ENCODE measurements at places on chromosomes 11 and 22.
A peak's percentile ranks its signal among the peaks of the same experiment; 100 is the strongest.

DNA sequence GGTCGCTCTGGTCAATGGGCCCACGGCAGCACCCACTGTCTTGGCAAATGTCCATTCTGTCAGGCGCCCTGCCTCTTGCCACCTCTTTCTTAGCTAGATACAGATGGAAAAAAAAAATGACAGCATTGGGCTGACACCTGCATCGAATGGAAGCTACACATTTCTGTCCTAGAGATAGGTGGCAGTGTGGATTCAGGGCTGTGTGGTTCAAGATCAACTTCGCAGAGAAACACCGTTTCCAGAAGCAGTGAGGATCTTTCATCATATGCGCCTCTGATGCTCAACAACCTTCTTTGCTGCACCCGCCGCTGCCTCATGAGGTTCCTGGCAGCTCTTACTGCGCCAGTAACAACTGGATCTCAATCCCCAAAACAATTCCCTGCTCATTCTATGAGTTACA lies 236.3 kb downstream of the KIRREL3 start:
- no peak for DNase-seq

GRCh38 chr11:64056213-64056785 lies 20.6 kb downstream of the FLRT1 start:
- DNase-seq, result no peak

DNA sequence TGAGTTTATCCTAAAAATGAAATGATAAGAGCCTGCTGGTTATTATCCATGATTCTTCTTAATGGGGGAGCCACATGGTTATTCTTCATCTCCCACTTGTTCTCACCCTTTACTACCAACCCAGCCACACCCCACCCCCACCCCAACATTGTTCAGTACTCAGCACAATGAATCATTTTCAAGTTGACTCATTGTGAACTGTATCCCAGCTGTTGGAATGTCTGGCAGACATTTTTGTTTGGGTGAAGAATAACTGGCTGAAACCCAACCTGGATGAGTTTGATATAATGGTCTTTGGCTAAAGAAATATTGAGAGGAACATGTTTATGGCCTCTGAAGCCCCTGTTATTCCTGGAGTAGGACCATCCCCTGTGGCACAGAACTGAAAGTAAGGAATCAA lies 136.2 kb downstream of the ELP4 start:
- DNase-seq, result no peak

DNA sequence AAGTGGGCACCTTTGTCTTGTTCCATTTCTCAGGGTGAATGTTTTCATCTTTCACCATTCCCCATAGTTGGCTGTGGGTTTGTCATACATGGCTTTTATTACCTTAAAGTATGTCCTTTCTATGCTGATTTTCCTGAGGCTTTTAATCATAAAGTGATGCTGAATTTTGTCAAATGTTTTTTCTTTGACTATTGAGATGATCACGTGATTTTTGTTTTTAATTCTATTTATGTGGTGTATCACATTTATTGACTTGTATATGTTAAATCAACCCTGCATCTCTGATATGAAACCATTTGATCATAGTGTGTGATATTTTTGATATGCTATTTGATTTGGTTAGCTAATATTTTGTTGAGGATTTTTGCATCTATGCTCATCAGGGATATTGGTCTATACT lies 216.4 kb upstream of the FAT3 start:
- DNase-seq, result no peak

GRCh38 chr11:46296528-46297448 lies 19.3 kb downstream of the CREB3L1 start:
- DNase-seq, result no peak

DNA sequence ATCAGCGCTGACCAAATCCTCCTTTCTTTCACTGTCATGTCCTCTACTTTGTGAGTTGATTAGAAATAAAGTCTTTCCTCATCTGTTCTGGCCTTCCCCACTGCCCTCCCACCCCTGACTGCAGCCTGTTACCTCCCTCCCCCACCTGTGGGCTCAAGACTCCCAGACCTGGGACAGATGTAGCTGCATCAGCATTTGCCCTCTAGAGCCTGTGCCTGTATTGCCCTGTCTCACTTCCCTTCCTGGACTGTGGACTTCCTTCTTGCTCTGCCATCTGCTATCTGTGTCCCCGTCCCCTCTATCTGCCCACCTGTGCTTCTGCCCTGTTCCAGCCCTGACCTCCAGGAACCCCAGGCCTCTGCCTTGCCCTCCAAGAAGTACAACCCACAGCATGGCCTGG lies 122.5 kb downstream of the GALNT18 start:
- DNase-seq, result no peak

- DNase-seq, result no peak
These were observed 36.9 kb downstream of the UBASH3B start for GRCh38 chr11:122692444-122692843.

DNA sequence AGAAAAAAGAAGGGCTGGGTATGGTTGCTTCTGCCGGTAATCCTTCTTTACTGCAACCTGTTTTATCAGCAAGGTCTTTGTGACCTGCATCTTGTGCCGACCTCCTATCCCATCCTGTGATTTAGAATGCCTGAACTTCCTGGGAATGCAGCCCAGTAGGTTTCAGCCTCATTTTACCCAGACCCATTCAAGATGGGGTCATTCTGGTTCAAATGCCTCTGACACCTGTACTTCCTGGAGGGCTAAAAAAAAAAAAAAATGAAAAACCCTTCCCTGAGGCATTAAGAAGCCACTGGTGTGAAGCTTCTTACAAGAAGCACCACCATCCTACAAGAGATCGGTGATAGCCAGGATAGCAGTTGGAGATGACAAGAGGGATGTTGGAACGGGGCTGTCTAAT lies 54.6 kb upstream of the TREH start:
- DNase-seq, result no peak

- DNase-seq, result no peak
These were observed 3.5 kb upstream of the POU2F3 start for GRCh38 chr11:120236169-120237107.

GRCh38 chr22:48450188-48450825 lies 1377.4 kb downstream of the BRD1 start:
- DNase-seq, result no peak

GRCh38 chr11:114075891-114076441 lies 16.5 kb downstream of the ZBTB16 start:
- peak; percentile 48 for DNase-seq

DNA sequence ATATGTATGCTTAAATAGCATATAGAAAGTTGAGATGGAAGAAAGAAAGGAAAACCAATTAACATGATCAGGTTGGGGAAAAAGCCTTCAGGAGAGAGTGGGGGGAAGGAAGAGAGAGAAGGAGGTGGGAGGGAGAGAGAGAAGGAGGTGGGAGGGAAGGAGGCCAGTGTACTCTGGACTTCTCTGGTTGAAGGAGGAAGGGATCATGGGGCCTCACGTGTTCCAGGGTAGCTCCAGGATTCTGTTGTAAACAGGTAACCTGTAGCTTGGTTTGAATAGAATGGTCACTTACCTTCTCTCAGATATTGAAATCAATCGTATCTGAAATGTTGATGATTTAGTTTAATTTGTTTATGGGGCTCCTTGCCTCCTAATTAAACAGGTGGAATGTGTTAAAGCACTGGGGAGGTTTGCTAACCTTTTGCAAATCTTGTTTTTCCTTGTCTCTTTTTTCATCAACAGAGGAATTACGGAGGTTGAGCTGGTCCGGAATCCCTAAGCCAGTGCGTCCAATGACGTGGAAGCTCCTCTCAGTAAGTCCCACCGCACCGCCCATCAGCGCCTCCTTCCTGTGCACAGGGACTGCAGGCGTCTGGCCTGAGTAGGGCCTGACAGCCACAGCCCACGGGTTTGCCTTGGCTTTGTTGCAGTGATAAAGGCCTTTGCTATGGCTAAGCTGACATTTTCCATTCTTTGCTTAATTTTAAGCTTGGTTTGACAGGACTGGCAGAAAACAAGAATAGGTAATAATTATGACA lies 115.9 kb downstream of the TBC1D22A start:
- no peak for DNase-seq

DNA sequence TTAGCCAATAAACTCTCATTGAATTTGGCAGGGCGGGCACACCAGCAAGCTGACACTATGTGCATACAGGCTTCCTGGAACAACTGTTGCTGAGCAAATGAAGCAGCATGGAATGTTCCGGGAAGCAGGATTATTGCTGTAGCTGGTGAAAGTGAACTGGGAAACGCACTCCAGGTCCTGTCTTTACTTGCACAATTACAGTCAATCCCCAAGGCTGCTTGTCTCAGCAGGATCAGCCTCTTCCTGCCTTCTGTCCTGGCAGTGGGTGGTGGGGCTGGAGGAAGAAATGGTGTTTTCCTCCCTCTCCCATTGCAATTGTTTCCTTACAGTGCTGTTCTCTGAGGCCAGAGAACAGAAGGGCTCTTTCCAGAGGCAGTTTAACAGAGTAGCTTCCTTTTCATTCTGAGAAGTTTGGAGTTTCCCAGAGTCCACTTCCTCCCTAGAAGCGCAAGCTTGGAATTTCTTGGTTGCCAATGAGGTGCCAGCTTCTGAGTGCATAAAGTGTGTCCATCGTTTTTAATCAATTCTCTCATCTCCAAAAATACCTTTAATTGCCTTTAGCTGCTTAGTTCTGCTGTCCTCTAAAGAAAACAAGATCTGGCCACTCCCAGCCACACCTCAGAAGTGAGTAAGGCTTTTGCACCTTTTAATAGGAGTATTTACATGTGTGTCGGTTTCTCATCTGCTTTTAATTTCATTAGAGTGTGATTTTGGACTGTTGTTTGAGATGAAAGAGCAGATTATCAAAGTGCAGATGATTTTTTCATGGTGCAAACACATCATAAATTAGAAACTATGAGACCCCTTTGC lies 19.9 kb downstream of the CD44 start:
- no peak for DNase-seq

GRCh38 chr22:17559188-17559587 lies 4.1 kb upstream of the SLC25A18 start:
- no peak for DNase-seq

GRCh38 chr11:125594958-125595357 lies 2.3 kb downstream of the STT3A start:
- DNase-seq, result no peak

GRCh38 chr22:37519268-37520195 lies at the start of gene CARD10:
CARD10 (minus strand) TSS chr22:37519415; CDS start chr22:37519200, 215 bp downstream.
- DNase-seq, result no peak

DNA sequence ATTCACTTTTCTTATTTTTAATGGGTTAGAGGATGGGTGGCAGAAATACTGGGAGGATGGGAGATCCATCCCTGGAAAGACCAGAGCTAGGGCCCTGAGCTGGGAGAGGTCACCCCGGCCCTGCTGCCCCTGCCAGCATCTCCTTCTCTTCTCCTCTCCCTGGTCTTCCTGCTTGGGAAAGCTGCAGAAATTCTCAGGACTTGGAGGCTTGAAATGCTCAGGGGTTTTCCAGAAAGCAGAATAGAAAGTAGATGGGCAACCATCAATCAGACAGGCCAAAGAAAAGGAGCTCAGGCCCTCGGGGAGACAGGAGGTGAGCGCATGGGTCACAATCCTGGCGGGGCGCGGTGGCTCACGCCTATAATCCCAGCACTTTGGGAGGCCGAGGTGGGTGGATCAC lies 1.5 kb downstream of the APOBEC3H start:
- DNase-seq, result no peak

DNA sequence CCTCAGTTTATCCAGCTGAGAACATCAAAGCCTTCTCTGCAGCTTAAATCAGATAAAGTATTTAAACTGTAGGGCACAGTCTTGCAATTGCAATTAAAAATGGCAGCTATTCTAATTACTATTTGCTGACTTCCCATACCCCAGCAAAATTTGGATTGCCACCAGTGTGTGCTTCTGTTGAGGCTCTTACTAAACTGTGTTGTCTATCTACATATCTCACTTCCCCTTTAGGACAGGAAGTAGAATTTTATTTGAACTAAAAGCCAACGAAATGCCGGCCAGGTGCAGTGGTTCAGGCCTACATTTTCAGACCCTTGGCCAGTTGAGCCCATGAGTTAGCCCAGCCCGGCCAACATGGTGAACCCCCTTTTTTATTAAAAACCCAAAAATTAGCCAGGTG lies 7.1 kb downstream of the SAA4 start:
- DNase-seq, result no peak

DNA sequence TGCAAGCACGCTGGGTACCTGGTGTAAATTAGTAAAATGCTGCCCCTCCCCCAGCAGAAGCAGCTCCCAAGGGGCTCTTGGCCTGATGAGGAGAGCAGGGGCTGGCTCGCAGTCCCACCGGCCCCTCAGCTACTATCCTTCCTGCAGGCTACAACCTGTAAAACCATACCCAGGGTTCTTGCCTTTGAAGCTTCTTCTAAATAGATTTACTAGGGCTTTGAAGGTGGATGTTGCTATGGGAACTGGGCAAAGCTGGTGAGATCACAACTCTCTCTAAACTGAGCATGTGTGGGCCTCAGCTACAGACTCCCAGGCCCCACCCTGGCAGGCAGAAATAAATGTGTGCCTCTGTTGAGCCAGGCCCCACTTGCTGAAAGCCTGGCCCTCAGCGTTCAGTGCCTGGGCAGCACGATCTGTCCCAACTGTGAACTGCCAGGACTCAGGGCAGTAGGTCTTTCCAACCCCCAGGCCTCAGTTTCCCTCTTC lies 18.5 kb downstream of the CD5 start:
- peak; percentile 71 for DNase-seq

GRCh38 chr11:10459029-10459970 lies 4.2 kb downstream of the AMPD3 start:
- DNase-seq, result peak; percentile 78

GRCh38 chr11:125505492-125506080 lies 9.5 kb upstream of the FEZ1 start:
- no peak for DNase-seq

- DNase-seq, result no peak
These were observed 18.3 kb downstream of the MS4A6A start for GRCh38 chr11:60164550-60165075.

GRCh38 chr11:2867722-2868505 lies 17.7 kb downstream of the CDKN1C start:
- no peak for DNase-seq

- no peak for DNase-seq
These were observed 73.4 kb upstream of the PARVG start for GRCh38 chr22:44107340-44107739.

GRCh38 chr11:69496631-69497220 lies 15.3 kb downstream of the LINC01488 start:
- DNase-seq, result no peak

GRCh38 chr11:77085652-77086051 lies 17.0 kb upstream of the OMP start:
- no peak for DNase-seq

GRCh38 chr11:130034236-130034635 lies 31.6 kb upstream of the PRDM10 start:
- no peak for DNase-seq

GRCh38 chr22:29701155-29701999 lies 18.4 kb upstream of the CABP7 start:
- DNase-seq, result peak; percentile 46

GRCh38 chr11:26700574-26701235 lies 21.2 kb downstream of the SLC5A12 start:
- no peak for DNase-seq

DNA sequence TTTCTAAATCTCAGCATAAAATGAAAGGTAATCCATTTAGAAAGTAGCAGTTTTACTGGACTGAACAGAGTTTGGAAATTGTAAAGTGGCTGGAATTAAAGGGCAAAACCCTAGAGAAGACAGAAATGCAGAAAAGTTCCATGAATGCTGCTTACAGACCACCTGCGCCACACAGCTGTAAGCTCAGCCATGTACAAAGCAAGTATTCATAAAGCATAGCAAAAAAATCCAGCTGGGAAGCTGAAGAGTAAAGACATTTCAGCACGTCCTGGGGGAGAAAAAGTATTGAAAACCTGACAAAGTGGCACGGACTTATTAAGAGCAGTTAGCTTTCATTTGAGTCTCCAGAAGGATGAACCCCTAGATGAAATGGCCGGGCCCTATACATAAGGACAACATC lies 220.1 kb upstream of the CNTN5 start:
- no peak for DNase-seq

Data from activated CD8-positive, alpha-beta T cell treated with anti-CD3 and anti-CD28 coated beads, Interleukin-2, amount 10 ng/mL, durations not matched to agents 7 days and 5 days (primary cell).